ENCODE measurements at places on chromosomes 4 and X.

GRCh38 chr4:117847849-117848248 is 186.4 kb upstream of the NDST3 start:
- DNase-seq: no peak

GRCh38 chrX:65630771-65631170 is 36.7 kb upstream of the MSN start:
- DNase-seq: no peak

DNA sequence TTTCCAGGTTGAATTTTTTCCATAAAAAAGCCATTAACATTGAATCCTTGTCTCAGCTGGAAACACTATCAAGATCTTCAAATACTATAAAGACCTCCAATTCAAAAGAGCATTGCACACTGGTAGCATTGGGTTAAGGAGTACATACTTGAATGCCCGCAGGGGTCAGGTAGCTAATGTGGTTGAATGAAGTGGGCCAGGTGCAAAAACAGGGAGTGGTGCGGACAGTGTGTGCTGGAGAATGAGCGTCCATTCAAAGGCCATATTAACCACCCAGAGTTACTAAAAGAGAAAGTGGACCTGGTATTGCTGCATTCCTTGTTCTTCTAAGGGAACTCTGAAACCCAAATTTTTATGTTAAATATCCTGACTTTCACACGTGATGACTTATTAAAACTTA is 91.6 kb downstream of the NYX start:
- no peak for DNase-seq

DNA sequence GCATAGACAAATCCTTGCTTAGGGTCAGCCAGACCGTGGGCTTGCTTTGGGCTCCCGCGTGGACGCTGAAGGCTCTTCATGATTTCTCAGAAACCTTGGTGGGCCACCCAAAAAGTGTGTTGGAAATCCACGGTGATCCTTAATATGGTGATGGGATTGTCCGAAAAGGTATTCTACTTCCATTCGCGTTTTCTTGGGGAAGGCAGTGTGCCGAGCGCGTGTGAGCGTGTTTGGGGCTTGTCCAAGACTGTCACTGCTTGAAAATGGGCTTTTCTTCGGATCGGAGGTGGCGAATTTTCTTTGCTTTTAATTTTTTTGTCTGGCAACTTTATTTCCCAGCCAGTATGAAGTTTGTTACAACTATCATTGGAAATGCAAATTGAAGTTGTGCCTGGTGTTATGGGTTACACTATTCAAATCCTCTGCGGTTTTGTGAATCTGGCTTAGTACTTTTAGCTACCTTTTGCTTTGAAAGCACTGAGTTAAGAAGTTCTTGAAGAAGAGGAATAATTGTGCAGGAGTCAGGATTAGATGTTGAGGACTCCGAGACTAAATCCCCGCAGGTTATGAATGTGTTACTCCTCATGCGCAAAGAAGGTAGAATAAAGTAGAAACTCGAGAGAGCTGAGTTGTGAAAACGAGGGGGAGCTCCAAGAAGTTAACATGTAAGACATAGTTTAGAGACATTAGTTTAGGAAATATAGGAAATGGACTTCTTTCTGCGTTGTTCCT is 3.2 kb downstream of the SPRY1 start:
- DNase-seq: no peak

DNA sequence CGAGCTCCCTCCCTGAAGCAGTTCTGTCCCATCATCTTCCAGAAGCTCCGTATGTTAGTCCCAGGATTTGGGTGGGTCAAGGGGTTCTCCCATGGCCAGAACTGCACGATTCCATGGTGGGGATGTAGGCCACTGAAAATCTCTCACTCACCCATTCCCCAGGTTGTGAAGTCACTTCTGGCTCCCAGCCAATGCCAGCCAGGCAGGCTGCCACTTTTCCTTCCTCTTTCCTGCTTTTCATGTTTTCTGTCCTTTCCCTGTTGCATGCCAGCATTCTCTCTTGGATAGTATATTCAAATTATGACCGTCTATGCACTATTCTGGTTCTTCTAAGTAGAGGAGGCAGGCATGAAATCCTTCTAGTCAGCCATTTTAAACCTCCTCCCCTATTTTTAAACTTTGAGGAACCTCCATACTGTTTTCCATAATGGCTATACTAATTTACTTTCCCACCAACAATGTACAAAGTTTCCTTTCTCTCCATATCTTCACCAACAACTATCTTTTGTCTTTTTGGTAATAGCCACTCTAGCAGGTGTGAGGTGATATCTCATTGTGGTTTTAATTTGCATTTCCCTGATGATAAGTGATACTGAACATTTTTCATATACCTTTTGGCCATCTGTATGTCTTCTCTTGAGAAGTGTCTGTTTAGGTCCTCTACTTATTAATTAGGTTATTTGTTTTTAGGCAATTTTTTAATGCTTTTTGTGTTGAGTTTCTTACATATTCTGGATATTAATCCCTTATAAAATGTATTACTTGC is 182.1 kb upstream of the TET2 start:
- no peak for DNase-seq

DNA sequence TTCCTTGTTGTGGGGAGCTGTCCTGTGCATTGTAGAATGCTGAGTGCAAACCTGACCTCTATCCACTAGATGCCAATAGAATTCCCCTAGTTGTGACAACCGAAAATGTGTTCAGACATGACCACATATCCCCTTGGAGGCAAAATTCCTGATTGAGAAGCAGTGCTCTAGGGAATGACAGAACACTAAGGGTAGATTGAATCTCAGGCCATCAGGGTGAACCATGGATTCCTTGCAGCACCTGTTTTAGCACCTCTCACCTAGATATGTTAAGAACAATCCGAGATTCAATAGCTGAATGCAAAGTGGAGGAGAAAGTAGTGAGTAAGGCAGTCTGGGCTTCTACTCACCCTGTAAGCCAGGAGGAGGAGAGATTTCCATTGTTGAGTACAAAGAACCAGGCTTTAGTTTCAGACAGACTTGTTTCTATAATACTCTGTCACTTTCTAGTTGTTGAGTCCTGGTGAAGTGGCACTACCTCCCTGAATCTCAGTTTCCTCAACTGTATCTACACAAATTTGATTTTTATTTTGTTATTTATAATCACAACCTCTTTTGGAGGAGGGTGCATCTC is 111.0 kb upstream of the RAP2C start:
- no peak for DNase-seq

- DNase-seq: no peak
These were observed 234.7 kb downstream of the LDB2 start for GRCh38 chr4:16663732-16664131.

DNA sequence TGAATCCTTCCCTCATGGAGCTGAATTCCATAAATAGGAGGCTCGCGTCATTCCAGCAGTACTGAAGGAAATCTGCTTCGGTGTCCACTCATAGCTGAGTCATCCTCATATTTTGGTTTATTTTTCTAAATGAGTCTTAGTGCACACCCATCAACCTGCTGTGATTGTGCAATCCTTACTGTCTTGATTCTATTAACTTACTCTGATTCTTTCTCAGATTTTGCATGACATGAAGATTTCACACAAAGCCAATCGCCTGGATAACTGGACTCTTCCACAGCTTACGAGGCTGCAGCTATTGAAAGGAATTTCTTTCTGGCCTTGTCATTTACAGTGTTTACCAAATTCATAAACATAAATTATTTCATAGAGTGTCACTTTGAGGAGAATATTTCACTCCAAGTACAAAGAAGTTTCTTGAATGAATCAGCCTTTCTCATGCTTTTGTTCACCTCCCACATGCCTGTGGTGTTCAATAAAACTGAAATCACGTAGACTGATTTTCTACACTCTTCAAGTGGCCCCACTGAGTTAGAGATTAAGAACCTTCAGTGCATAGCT is 207.6 kb upstream of the SLITRK2 start:
- no peak for DNase-seq

DNA sequence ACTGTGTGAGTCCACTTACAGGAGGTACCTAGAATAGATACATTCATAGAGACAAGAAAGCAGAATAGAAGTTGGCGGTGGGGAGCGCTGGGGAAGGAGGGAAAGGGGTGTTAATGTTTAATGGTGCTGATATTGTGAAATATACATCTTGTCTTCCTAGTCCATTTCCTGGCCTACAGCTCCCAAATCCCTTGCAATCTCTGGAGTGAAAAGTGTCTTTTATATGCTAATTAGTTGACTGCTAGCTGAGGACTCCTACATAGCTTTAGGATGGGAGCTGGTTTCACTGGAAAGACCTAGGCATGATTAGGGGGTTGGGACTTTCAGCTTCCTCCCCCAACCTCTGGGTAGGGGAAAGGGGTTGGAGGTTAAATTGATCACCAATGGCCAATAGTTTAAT is 36.0 kb downstream of the FUNDC1 start:
- DNase-seq: no peak

DNA sequence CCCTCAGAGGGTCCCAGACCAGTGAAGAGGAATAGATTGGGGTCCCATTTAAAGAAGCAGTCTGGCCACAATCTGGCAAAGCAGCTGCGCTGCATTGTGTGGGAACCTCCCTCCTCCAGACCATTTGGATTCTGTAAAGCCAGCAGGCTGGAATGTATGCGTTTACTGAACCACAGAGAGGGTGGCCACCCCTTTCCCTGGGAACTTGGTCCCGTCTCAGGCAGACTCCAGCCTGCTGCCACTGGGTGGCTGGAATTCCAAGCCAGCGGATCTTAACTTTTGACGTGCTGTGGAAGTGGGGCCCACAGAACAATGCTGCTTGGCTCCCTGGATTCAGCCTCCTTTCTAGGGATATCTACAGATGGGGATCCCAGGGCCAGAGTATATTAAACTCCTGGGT is 307.2 kb downstream of the DACH2 start:
- DNase-seq: no peak

DNA sequence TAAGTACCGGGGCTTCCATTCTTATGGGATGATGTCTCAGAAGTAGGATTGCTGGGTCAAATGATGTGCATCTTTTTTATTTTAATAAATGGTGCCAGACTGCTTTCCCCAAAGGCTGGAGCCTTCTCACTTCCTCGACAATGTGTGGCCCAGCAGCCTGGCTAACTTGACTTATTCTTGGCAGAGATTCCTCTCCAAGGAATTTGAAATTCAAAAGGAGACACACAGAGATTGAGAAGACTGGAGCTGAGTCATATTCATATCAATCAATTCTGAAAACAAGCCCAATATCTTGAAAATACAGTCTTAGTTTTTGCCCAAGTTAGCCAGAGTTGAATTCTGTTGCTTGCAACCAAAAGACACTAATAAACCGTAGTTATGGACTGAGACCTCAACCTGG is 10.8 kb upstream of the PJA1 start:
- DNase-seq: no peak

GRCh38 chrX:7925867-7926472 is 1.2 kb downstream of the PNPLA4 start:
- peak; percentile 43 for DNase-seq

DNA sequence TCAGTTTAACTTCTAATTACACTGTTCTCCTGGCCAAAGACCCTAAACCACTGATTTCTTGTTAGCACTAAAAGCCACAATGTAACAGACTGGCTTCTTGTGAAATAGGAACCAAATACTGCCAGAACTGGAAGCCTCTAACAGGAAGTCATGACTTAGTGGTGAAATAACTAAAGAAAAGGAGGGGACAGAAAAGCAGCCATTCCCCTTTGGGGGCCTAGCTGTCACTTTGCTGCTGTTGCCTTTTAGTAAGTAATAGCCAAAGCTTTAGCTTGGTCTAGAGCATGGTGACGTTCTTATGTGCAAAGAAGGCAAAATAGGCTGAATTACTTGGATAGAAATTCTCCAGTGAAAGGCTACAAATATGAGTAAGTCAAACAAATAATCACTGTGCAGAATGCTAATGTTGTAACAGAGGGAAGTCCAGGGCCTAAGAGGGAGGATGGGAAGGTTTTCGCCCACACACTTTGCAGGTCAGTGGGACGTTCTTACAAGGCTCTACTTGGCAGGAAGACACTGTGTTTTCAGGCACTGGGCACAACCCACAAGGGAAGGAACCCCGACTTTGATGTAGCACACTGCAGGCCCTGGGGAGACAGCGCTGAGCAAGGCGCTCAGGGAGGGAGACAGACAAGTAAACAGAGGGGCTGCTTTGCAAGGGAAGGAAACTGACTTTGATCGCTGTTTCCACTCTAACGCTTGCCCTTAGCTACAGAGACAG is 16.7 kb downstream of the GAB3 start:
- no peak for DNase-seq

DNA sequence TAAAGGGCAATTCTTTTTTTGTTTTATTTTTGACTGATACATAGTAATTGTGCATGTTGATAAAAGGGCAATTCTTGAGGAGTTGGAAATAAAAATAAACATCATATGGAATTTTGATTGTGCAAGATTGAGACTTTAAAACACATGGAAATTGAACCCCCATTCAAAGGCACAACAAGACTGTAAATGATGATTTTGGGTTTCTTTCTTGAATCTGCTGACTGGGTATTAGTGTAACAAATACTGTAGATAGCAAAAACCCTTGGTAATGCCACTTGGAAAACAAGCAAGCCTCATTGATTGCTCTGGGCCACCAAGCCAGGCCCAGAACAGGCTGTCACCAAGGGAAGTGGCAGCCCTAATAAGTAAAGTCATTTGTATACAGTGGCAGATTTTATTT is 73.0 kb upstream of the ANXA3 start:
- DNase-seq: no peak

DNA sequence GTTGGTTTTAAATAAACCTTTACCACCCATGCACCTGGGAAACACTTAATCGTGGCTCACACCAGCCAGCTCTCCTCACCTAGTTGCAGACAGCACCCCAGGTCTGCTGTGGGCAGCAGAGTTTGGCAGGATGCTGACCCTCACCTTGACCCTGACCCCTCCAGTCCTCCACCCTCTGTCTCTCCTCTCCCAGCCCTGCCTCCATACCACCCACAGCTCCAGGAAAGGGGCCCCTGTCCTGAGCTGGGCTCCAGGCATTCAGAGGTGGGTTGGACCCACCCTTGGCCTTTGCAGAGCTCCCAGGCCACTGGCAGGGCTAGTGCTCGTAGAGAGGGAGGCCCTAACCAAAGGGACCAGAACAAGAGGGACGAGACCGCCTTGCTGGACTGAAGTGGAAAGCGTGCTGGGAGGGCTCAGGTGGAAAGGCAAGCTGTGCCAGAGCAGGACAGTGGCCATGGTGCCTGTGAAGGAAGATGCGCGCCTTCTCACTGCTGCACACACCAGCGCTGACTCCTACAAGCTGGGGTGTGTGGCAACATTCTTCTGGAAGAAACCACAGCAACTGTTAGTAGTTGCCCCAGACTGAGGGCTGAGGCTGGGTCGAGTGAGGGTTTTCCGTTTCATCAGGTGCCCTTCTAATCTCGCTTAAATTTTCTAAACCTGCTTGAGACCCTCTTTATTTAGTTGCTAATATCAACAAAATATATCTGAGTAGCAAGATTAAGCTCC is 10.7 kb upstream of the S100P start:
- DNase-seq: no peak

GRCh38 chr4:5710065-5710960 is 688 bp upstream of the EVC start:
- no peak for DNase-seq

- no peak for DNase-seq
These were observed 47.4 kb downstream of the RASGEF1B start for GRCh38 chr4:81424336-81424735.

DNA sequence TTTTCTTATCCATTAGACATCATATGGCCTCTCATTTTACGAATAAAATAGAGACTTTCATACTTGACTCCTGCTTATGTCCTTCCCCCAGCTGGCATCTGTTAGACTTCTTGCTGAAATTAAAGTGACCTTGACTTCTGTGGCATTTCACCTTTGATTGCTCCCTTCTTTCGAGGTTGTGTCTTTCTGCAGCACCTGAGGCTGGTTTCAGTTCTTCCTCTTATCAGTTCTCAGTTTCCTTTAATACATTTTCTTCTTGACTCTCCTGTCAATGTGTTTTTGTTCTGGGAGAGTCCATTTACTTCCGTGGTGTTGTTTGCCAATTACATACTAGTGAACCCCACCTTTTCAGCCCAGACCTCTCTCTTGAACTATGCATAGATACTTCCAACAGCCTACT is 81.6 kb downstream of the RBPJ start:
- peak; percentile 19 for DNase-seq

All from GM06990 (cell line).